Fibroblast of skin of right biceps (primary cell): ENCODE measurements at places on chromosomes 7 and 10.
A peak's percentile ranks its signal among the peaks of the same experiment; 100 is the strongest.

DNA sequence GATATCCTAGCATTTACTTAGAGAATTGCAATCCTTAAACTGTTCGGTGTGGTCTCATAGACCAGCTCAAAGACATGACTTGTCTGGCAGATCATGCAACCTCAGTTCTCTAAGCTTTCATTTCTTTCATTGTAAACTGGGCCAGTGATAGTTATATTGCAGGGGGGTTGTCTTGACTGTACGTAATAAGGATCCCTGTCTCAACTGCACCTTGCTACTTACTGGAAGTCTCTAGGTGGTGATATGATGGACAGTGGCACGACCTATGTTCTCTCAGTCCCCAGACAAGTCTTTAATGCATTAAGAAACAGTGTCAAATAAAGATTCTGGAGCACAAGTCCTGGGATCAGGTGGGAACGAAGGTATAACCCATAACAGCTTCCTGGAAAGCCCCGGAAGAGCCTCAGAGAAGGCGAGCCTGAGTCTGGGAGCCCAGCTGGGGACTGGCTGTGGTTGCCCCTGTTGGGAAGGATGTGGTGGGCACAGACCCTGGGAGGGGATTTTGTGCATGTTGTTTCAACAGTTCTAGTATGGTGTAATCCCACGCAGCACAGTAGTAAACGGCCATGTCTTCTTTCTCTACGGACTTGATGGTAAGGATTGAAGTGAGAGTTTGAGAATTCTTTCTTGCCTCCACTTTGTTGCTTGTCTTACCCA lies 26.0 kb upstream of the TARP start:
- DNase-seq, result no peak

GRCh38 chr10:98568551-98568950 lies 121.8 kb upstream of the HPS1 start:
- no peak for DNase-seq

DNA sequence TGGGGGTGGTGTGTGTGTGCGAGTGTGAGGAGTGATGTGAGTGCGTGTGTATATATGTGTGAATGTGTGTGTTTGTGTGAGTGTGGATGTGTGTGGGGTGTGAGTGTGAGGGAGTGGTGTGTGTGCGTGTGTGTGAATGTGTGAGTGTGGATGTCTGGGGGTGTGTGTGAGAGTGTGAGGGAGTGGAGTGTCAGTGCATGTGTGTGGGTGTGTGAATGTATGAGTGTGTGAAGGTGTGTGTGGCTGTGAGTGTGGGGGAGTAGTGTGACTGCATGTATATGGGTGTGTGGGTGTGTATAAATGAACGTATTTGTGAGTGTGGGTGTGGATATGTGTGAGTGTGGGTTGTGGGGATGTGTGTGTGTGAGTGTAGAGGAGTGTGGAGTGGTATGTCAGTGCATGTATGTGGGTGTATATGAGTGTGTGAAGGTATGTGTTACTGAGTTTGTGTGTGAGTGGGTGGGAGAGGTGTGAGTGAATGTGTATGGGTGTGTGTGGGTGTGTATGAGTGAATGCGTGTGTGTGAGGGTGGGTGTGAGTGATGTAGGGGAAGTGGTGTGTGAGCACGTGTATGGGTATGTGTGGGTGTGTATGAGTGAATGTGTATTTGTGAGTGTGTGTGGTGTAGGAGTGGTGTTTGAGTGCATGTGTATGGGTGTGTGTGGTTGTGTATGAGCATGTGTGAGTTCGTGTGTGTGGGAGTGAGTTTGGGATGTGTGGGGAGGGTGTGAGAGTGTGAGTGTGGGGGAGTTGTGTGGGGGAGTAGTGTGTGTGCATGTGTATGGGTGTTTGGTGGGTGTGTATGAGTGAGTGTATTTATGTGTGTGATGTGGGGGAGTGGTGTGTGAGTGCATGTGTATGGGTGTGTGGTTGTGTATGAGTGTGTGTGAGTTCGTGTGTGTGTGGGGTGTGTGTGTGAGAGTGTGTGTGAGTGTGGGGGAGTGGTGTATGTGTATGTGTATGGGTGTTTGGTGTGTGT lies 28.5 kb upstream of the NUB1 start:
- no peak for DNase-seq

DNA sequence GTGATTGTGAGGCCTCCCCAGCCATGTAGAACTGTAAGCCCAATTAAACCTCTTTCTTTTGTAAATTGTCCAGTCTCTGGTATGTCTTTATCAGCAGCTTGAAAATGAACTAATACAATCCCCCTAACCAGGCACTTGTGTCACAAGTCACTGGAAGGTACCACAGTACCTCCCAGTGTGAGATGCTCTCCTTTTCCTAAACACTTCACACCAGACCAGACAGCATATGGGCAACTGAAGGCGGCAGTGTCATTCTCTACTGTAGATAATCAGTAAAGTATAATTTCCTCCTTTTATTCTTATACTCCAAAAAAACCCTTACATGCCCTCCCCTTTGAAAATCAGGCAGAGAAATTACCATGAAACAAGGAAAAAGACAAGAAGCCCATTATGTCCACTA lies 113.2 kb downstream of the CALN1 start:
- DNase-seq, result no peak

DNA sequence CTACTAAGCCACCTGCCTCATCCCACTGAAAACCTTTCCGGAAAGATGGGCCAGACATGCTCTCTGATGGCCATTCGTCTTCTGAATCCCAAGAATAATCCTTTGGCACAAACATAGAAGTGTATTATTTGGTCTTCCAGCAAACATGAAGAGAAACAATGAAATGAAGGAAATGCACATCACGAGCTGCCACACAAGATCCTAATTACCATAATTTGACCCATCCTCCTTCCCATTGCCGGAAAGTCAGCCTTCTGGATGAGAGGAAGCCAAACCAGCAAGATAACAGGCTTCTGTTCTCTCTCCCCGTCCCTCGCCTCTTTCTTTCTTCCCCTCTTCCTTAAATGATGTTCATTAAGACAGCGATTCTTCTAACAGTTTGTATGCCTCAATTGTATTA lies 218.9 kb upstream of the KMT2E start:
- DNase-seq, result no peak

GRCh38 chr7:98073047-98073446 lies 33.6 kb upstream of the LMTK2 start:
- no peak for DNase-seq

- DNase-seq, result no peak
These were observed 43.0 kb downstream of the LHFPL3 start for GRCh38 chr7:104371216-104371979.

GRCh38 chr10:96292971-96293920 lies 11.0 kb upstream of the DNTT start:
- peak; percentile 15 for DNase-seq

DNA sequence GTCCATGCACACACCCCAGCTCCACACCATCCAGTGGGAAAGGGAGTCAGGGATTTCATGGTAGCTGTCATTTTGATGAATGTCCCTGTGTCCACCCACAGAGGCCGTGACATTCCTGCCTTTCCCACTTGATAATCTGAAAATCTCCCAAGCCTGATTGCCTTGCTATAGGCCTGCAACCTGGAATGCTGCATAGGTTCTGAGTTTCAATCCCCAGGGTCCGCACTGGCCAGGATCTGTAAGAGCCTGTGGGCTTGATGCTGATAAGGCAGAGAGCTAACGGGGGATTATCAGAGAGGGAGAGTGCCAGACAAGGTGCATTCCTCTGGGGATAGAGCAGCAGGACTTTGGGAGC lies 57.5 kb downstream of the RBM20 start:
- DNase-seq, result no peak

DNA sequence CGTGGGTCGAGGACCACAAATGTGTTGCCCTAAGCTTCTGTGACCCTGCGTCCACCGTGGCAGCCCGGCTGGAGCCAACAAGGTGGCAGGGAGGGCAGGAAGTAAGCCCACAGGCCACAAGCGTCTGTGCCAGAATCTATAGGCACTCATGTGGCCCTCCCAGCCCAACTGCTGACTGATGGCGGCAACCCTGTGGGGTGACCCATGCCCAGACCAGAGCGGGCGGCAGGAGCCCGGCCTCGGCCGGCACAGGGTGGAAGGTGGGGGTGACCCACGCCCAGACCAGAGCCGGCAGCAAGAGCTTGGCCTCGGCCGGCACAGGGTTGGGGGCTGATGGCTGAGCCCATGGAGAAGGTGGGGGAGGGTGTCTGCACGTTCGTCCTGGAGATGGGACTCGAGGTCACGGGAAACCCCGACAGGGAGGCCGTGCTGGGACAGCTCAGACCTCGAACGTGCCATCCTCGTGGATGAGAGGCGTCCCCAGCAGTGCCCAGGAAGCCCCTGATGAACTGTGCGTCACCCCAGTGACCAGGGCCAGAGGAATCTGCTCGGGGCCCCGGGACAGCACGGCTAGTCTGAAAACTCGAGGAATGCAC lies 181.0 kb downstream of the ELFN1 start:
- no peak for DNase-seq
